ENCODE measurements at places on chromosomes 4 and X.

GRCh38 chrX:4263030-4263803 lies 549.8 kb upstream of the PRKX start:
- peak; percentile 14 for DNase-seq

DNA sequence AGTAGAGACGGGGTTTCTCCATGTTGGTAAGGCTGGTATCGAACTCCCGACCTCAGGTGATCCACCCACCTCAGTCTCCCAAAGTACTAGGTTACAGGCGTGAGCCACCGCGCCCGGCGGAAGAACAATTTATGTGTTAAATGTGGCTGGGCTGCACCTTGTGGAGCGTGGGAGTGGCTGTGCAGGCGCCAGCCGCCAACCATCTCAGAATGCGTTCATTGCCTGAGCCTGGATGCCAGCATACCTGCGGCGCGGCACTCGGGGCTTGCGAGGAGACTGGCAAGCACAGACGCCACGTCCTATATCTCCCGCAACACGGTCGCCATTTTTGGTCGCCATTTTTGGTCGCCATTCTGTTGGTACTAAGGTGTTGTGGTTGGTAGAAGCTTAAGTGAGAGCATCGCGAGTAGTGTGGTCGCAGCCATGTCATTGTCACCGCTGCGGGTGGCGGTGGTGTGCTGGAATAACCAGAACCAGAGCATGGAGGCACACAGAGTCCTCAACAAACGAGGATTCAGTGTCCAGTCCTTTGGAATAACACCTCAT lies 193.6 kb upstream of the HTR2C start:
- no peak for DNase-seq

GRCh38 chr4:17276776-17277175 lies 235.1 kb downstream of the QDPR start:
- DNase-seq = no peak

- no peak for DNase-seq
Measured at GRCh38 chr4:25814301-25815136, 48.3 kb downstream of the SEL1L3 start.

DNA sequence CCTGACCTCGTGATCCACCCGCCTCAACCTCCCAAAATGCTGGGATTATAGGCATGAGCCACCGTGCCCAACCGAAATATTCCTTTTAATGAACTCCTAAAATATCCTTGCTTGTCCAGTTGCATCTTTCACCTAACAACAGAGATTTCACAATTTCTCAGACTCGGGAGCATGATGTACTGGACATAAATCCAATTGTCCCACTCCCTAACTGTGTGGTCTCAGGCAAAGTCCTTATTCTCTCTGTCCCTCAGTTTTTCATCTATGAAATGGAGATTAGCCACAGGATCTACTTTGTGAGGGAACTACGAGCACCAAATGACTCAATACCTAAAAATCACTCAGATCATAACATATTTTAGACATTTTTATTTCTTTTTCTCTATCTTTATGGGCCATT lies 9.3 kb downstream of the RAB40A start:
- no peak for DNase-seq

- no peak for DNase-seq
Measured at GRCh38 chr4:101953949-101954348, 163.4 kb downstream of the BANK1 start.

- no peak for DNase-seq
Measured at GRCh38 chr4:8329560-8329858, 60.0 kb downstream of the HTRA3 start.

GRCh38 chr4:187541666-187542065 lies 453.9 kb upstream of the ZFP42 start:
- no peak for DNase-seq

- no peak for DNase-seq
Measured at GRCh38 chrX:124231451-124231759, 101.1 kb upstream of the TEX13D start.

DNA sequence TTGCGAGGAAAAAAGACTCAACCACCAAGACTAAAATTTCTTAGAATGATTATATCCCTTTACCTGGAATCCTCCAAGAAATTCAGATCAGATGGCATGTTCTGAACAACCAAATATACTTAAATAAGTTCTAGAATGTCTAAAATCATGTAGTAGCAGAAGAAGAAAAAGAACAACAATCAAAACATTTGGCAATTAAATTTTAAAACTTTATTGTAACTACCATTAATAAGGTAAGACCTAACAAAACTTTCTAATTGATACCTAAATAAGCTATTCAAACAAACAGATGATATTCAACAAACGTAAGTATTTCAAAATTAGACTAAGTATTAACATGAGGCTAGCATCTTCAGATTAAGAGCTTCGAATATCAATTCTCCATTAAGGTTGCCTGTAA lies 4.3 kb downstream of the THOC2 start:
- DNase-seq = no peak

Data from NCI-H526 treated with DMSO at 0.1 percent for 48 hours (cell line).